SHP77 treated with DMSO at 0.1 percent for 48 hours (cell line): ENCODE measurements at places on chromosomes 6 and 20.

- no peak for DNase-seq
Observed at GRCh38 chr6:14676064-14676463, 558.5 kb downstream of the CD83 start.

DNA sequence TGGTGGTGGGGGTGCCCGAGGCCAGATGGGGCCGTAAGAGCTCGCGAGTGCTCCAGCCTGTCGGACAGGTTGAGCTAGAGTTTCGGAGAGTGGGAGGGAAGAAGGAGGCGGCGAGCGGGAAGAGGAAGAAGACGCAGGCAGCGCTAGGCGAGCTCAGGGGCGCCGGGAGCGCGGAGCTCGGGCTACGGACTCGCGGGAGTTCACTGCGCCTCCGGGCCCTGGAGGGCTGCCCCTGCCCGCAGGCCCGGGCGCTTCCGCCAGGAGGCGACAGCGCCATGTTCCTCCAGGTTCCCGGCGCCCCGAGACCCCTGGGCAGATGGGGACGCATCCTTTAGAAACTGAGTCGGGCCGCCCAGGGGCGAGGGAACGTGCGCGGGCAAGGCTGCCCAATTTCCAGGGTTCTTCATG is 984 bp downstream of the TFAP2C start:
- DNase-seq = no peak

DNA sequence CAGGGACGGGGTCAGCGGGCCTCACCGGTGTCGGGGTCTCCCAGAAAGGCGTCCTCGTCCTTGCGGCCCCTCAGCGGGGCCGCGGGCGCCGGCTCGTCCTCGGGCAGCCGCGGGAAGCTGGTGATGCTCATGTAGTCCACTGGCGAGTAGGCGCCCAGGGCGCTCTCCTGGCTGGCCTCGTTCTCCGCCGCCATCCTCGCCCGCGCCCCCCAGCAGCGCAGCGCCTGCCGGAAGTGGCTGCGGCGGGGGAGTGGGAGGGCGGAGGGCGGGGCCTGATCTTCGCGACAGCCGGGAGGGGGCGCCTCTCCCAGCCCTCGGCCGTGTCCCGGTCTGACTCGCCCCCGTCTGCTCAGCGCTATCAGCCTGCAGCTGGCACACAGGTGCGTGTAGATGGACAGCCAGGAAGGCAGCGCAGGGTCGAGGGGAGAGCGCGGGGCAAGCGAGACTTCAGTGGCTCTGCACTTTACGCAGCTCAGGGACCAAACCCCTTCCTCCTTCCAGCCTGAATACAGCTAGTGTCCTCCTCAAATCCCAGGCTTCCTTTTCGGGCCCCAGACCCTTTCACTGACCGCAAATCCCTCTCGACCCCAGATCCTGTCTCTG is at the start of gene GGT7:
GGT7 (minus strand) TSS at position 235 of the 603 bp plus-strand sequence; CDS start at position 194, 41 bp downstream.
- DNase-seq = peak; percentile 72

DNA sequence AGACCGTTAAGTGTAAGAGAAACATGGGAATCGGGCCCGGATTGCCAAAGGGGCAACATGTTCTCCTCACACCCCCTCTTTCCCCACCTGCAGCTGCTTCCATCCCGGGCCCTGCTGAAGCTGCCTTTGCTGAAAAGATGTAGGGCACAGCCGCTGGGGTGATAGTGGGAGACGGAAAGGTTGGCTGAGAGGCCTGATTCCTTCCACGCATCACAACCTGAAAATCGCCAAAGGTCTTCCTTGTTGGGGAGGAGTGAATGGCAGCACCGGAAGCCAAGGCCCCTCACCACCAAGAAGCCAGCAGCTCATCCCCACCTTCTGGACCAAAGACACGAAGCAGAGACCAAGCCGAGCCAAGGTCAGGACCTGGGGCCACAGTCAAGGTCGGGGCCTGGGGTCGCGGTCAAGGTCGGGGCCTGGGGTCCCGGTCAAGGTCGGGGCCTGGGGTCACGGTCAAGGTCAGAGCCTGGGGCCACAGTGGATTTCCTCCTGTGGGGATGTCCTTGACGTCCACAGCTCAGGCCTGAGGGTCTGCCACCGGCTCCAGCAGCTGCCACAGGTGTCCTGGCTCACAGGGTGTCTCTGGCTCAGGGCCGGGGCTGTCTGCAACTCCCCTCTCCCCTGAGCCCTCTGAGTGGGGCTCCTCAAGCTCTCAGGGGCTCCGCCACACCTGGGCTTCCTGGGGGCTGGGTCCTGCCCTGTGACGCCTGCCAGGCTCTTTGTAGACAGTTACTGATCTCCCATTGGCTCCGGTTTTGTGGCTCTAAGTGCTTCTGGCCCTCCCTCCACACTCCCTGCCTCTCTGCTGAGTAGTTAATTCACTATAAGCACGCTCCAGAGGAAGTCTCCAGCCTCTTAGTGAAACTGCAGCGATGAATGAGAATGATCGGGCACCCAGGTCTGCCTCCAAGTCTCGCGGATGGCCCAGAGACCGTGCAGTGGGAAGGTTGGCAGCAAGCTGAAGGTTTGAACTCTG is 5.5 kb upstream of the CHRNA4 start:
- DNase-seq = no peak

GRCh38 chr20:24039196-24039595 is 50.6 kb upstream of the GGTLC1 start:
- DNase-seq = no peak

- DNase-seq = no peak
Observed at GRCh38 chr6:16406966-16407365, 168.6 kb downstream of the GMPR start.

DNA sequence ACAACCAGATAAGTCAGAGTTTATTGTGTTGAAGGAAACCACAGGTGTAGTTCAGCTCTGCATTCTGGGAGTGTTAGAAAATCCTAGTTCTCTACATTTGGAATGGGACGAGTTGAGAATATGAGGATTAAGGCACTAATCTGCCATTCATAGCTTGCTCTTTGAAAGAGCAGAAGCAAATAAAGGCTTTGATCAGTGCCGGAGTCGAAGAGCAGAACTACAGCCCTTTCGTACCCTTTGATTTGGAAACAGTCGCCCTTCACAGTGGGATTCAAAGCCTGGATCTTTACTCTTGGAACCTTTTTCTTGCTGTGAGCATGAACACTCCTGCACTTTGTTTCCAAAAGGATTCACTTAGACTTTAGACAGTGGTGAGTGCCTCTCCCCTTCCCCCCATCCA is 523.9 kb upstream of the POU3F2 start:
- no peak for DNase-seq

GRCh38 chr20:17179840-17180239 is 47.0 kb upstream of the PCSK2 start:
- peak; percentile 90 for DNase-seq
